ENCODE measurements at places on chromosomes 7 and 10.

DNA sequence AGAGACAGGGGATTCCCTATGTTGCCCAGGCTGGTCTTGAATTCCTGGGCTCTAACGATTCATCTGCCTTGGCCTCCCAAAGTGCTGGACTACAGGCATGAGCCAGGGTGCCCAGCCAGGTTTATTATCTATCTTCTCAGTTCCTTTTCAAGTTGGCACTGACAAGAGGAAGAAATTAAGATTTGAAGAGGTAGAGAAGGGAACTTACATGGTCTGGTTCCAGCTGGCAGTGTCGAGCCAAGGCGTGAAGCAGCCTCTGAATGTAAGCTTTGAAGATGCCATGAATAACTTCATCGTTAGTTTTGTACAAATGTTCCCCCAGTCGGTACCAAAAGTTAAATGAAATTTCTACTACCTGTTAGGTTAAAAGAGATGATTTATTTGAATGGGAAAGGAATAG lies 57.7 kb downstream of the TNPO3 start:
- no peak for DNase-seq

DNA sequence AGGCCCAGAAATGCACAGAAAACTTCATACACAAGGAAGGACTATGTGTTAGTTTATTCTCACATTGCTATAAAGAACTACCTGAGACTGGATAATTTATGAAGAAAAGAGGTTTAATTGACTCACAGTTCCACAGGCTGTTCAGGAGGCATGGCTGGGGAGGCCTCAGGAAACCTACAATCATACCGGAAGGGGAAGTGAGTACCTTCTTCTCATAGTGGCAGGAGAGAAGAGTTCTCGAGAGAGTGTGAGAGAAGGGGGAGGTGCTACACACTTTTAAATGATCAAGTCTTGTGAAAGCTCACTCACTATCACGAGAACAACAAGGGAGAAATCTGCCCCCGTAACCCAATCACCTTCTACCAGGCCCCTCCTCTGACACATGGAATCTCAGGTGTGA lies 16.8 kb upstream of the RAMP3 start:
- DNase-seq, result no peak

- DNase-seq, result no peak
Observed at GRCh38 chr10:114286921-114287320, 47.9 kb downstream of the VWA2 start.

GRCh38 chr10:131082991-131083481 lies 228.5 kb downstream of the TCERG1L start:
- no peak for DNase-seq

DNA sequence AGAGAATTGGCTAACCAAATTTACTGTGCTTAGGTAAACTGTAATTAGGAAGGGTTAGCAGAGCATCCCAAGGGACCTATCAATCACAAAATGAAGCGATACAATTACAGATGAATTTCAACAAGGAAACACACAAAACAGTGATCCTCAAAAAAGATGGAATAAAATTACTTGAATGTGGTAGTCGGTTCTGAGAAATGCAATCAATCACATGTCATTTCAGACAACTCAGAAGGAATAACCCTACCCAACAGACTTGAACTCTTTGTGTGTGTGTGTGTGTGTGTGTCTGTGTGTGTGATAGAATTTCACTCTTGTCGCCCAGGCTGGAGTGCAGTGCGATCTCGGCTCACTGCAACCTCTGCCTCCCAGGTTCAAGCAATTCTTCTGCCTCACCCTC lies 43.5 kb downstream of the ST8SIA6 start:
- DNase-seq, result no peak
